IPS-NIHi11 (cell line): ENCODE measurements at places on chromosomes 3 and 15.
A peak's percentile ranks its signal among the peaks of the same experiment; 100 is the strongest.

GRCh38 chr3:16839271-16840100, 45.3 kb upstream of the PLCL2 start:
- DNase-seq, result no peak

DNA sequence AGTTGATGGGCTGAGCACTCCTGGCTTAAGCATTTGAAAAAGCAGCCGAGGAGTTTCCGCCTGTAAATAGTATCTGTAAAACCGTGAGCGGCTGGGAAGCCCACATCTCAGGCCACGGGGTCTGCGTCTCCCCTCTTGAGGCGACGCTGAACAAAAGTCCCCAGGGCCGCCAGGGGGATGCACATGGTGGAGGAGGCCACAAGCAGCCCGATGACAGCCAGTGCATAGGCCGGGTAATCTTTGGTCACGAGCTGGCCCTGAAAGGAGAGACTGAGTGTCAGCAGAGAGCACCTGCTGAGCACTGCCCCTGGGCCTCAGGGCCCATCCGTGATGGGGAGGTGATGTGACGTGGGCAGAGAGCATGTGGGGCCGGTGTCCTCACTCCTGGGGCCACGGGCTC, 37.5 kb downstream of the SLC6A20 start:
- DNase-seq, result no peak

DNA sequence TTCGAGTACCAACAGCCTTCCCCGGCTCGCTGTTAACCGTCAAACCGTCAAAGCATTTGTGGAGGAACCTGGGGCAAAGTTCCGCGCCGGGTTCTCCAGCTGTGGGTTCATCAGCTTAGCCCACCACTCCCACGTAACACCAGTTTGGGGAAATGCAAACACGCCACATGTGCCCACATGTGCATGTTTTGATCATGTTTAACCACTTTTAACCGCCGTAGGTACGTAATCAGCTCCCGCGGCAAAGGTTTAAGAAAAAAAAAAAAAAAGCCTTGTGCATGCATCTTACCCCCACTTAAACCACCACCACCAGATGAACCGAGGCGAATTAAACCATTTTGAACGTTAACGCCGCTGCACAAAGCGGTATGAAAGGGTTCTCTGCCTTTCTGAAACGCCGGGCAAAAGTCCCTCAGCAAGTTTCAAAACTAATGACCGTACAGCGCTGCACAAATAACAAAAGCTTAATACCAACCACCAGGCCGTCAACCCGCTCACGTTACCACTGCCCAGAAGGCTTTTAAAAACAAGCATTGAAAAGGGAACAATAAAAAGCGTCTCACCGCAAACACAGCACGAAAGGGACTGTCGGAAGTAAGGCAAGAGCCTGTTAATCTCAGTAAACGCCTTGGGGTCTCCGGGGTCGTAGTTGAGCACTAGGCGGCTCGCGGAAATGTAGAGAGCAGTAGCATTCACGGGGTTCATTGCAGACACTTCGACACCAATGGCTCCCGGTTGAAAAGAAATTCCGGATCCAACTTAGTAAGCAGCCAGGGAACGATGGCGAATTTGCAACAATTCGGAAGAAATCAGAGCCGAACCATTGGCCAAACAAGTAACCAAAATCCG, 1.5 kb downstream of the MSL2 start:
- DNase-seq, result no peak

- no peak for DNase-seq
These were observed 37.5 kb upstream of the CHST2 start for GRCh38 chr3:143081844-143082778.

- no peak for DNase-seq
These were observed 397.4 kb downstream of the OTOL1 start for GRCh38 chr3:161893972-161894371.

- DNase-seq, result no peak
These were observed 259.6 kb upstream of the ZNF717 start for GRCh38 chr3:76044601-76045600.

GRCh38 chr3:193400304-193400703, 21.8 kb upstream of the ATP13A5 start:
- peak; percentile 27 for DNase-seq

GRCh38 chr3:192395506-192395905, 331.8 kb downstream of the FGF12 start:
- DNase-seq, result no peak

- no peak for DNase-seq
These were observed 6.9 kb upstream of the SACM1L start for GRCh38 chr3:45682311-45682710.

GRCh38 chr3:178833695-178834094, 237.9 kb downstream of the ZMAT3 start:
- DNase-seq, result no peak

- no peak for DNase-seq
These were observed 35.4 kb downstream of the ARHGAP31 start for GRCh38 chr3:119329551-119329950.

GRCh38 chr15:57340682-57341259, 35.5 kb upstream of the CGNL1 start:
- DNase-seq, result peak; percentile 74

DNA sequence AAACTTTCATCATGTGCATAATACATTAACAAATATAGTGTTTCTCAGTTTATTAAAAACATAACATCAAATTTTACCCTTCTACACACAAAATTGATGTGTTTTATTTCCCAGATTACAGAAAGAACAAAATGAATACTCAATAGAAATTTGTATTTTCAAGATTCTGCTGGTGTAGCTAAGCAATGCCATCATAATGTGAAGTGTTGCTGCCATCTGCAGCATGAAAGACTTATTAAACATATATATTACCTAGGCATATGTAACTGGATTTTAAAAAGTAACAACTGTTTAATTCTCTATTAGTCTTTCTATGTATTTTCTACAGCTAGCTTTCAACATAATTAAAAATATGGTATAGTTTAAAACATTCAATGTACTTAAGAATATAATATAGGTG, 27.5 kb downstream of the PLSCR5 start:
- DNase-seq, result no peak

- DNase-seq, result no peak
These were observed 11.4 kb downstream of the SQOR start for GRCh38 chr15:45646220-45646619.

DNA sequence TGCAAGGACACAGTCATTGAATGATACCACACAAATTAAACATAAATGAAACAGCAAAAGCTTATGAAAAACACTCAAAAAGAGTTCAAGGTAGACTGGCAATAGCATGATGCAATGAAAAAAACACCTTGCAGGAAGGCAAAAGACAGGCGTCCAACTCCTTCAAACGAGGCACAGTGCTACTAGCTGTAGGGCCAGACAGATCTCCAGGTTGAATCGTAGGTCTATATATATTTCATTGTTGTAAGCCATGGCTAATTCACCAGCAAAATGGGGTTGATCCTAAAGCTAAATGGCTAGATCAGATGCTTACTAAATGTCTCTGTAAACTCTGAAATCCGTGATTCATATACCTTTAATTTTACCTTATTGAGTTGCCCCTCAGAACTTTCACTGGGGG, 94.2 kb downstream of the THRB start:
- DNase-seq, result no peak

DNA sequence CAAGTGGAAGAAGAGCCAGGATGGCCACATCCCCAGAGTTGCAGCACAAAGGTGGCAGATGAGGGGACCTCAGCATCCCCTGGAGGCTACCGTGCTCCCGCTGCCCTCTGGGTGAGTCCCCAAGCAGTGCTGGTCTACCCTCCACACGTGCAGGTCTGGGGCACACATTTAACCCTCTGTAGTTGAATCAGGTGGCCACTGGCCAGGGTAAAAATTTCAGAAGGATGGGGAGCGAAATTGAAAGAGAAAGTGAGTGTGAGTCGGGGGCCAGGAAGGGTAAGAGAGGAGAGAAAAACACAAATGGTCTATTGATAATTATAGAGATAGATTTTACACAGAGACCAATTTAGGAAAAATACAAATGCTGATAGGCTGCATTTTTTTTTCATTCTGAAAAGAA, 139.5 kb upstream of the EIF1B start:
- DNase-seq, result no peak

- peak; percentile 23 for DNase-seq
These were observed 50.9 kb downstream of the CEP152 start for GRCh38 chr15:48759921-48760320.

GRCh38 chr3:101068876-101069606, 75.8 kb upstream of the ABI3BP start:
- no peak for DNase-seq

- no peak for DNase-seq
These were observed 15.1 kb downstream of the CHRNA3 start for GRCh38 chr15:78605680-78606079.

- no peak for DNase-seq
These were observed 175.4 kb upstream of the GBE1 start for GRCh38 chr3:81936817-81937216.

GRCh38 chr15:68371160-68371559, 60.8 kb downstream of the ITGA11 start:
- no peak for DNase-seq

DNA sequence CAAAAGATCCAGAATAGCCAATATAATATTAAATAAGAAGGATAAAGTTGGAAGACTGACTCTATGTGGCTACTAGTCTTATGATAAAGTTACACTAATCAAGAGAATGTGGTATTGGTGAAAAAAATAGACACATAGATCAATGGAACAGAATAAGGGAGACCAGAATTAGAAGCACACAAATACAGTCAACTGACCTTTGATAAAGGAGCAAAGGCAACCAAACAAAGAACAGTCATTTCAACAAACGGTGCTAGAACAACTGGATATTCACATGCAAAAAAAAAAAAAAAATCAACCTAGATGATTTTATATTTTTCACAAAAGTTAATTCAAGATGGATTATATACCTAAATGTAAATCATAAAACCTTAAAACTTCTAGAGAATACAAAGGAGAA, 146.4 kb downstream of the ISL2 start:
- no peak for DNase-seq

- DNase-seq, result no peak
These were observed 190.3 kb upstream of the PFN2 start for GRCh38 chr3:150161011-150161410.

DNA sequence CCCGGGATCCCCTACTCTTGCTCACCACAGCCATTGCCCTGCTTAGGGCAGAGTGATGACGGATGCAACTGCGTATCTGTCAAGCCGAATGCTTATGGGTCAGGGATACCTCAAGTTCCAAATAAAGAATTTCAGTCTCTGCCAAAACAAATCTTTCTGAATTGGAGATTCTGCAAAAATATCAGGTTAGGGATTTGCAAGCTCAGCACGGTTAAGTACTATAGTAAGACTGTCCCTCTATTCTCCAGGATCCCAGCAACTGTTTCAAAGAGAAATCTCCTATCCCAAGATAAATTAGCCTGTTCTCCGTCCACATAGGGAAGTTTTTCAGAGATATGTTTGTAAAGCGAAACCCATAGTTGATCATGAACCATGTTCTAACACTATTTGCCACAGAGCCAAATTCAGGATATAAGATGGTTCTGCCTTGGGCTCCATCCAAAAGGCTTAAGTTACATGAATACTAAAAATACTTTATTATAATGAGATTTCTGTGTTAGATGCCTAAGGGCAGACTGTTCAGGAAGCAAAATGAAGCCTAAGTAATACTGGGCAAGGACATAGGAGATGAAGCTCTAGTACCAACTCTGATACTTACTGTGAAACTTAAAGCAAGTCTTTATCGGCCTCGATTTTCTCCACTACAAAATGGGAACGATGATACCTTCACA, 100.1 kb upstream of the LPP start:
- DNase-seq, result no peak

DNA sequence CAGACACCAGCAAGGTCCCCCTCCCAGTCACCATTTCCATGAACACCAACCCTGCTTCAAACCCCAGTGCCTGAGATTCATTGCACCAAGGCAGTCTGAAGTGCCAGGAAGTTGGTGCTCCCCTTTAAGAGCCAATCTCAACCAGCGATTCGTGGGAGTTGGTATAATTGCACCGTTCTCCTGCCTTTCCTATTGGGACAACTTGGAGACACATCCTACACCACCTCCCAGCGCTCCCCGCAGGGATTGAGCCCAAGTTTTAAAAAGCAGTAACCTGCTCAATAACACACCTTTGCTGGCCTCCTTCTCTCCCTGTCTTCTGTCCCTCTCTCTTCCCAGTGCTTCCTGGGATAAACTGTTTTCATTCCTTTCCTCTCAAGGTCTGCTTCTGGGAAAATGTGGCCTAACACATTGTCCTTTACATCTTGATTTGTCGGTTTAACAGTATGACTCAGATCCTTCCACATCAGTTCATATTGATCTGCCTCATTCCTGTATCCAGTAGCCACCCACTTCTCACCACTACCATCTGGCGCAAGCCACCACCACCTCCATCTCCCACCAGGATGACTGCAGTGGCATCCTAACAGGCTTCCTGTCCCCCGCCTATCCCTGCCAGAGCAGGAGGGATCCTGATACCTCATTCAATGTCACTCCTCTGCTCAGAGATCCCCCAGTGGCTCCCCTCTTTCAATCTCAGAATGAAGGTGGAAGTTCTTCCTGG, 37.8 kb upstream of the HRH1 start:
- no peak for DNase-seq

GRCh38 chr3:24138876-24139256, 193.8 kb downstream of the NR1D2 start:
- no peak for DNase-seq

GRCh38 chr3:170584585-170585007, 1.3 kb downstream of the SLC7A14 start:
- peak; percentile 96 for DNase-seq

DNA sequence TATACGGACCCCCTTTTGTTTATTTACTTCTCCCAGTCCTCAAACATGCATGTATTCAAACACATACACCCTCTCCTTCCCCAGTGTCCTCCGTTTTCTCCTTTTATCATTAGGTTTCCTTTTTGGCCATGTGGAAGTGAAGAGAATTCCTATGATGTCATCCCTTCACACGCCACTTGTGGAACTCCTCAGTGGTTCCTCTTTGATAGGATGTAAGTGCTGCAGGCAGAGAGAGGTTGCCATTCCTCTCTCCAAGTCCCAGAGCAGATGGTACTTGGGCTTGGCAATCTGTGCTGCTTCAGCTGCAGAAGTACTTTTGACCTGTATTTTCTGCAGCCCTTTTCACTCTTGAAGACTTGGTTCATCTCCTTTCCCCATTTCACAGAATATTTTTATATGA, 32.9 kb upstream of the CRTC3 start:
- no peak for DNase-seq
